Astrocyte (in vitro differentiated cells and primary cell): ENCODE measurements at places on chromosomes 5 and 9. TPM values are rescaled to one million over a fixed set of nuclear protein-coding genes. Genes with fewer than 3 reads are reported as not detected.
A peak's percentile ranks its signal among the peaks of the same experiment; 100 is the strongest.

DNA sequence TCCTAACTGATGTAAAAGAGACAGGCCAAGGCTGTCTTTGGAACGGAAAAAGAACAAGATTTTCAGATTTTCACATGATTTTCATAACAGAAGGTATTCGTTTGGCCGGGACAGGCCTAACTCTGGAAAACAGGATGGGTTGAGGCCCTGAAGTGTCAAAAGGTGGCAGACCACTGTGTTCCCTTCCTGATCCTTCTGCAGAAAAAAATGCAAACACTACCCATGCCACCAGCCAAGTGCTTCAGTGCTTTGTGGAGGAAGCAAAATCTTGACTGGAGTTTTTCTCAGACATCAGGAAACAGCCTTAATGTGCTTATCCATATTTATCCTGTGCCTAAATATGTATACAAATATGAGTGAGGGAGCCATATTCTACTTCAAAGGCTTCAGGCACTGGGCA, 113.5 kb upstream of the IL6ST start:
- H3K4me1 ChIP-seq, result peaks cover 6% of the 10 kb centered on the region
- no peak overlapping the region for H3K27ac ChIP-seq
- no peaks in the 10 kb centered on the region for H3K36me3 ChIP-seq
- no peak overlapping the region for H3K4me3 ChIP-seq

Gene CD14
- 0.16 and 0.34 TPM in 2 replicates for total RNA-seq

Gene GABRG2
- not detected in 2 replicates for total RNA-seq

Gene INSYN2B
- 0.10 and 0.36 TPM in 2 replicates for total RNA-seq

DNA sequence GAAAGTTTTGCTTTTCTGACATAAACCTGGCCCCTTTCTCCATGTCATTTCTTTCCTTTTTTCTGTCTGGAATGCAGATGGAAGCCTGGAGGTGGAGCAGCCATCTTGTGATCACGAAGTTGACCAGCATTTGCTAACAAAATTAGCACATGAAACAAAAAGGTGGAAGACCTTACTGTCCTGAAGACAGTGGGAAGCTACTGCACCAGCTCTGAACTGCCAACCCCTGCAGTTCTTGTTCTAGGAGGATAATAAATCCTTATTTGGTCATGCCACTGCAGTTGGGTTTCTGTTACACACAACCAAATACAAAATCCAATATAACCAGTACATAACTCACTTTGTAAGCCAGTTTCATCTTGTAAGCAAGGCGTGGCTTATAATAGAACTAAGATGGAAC, 249.4 kb upstream of the TBCA start:
- no peaks in the 10 kb centered on the region for H3K27me3 ChIP-seq
- H3K4me3 ChIP-seq, result no peak overlapping the region
- H3K4me1 ChIP-seq, result no peaks in the 10 kb centered on the region
- H3K36me3 ChIP-seq, result peaks cover 2% of the 10 kb centered on the region
- no peak for DNase-seq

Gene DOLPP1
- 14.9 and 17.9 TPM in 2 replicates for total RNA-seq

DNA sequence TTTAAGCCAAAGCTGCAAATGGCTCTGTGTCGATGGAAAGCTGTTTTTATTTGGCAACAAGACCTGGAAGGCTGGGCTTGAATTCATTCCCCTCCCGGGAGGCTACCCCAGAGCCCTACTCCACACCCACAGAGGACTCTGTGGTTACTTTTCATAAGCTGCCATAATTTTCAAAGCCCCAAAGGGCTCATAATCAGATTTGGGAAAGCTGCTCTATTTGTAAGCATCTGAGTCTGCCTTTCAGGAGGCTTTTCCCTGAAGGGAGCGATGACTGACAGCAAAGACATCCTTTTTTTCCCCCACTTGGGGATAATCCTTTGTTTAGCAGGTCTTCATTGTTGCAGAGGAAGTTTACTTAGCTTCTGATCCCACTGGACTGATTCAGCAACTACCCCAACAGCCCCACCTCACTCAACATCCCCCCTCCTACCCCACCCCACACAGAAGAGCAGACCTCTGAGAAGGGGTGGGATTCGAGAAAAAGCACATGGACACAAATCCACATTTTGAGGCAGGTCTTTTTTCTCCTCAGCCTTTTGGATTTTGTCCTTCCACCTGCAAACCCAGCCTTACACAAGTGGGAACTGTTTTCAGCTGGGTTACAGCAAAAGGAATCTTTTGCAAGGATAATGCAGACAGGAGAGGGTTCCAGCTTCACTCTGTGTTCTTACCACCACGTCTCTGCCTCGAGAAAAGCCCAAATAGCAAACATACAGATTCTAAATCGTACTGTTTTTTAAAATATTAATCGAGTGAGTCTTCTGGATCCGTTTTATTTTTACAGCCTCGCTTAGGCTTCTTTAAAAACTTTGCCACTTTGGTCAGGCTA, 244.4 kb upstream of the TUT7 start:
- no peaks in the 10 kb centered on the region for H3K36me3 ChIP-seq
- peaks cover 2% of the 10 kb centered on the region for H3K27me3 ChIP-seq
- no peak overlapping the region for H3K4me3 ChIP-seq
- peaks cover 7% of the 10 kb centered on the region for H3K4me1 ChIP-seq
- no peak for DNase-seq
- H3K27ac ChIP-seq, result no peak overlapping the region

Gene RNF208
- total RNA-seq, result 4.3 and 4.9 TPM in 2 replicates

Gene WDR38
- total RNA-seq, result not detected in 2 replicates

Gene SELENOP
- total RNA-seq, result 11.4 and 11.6 TPM in 2 replicates

DNA sequence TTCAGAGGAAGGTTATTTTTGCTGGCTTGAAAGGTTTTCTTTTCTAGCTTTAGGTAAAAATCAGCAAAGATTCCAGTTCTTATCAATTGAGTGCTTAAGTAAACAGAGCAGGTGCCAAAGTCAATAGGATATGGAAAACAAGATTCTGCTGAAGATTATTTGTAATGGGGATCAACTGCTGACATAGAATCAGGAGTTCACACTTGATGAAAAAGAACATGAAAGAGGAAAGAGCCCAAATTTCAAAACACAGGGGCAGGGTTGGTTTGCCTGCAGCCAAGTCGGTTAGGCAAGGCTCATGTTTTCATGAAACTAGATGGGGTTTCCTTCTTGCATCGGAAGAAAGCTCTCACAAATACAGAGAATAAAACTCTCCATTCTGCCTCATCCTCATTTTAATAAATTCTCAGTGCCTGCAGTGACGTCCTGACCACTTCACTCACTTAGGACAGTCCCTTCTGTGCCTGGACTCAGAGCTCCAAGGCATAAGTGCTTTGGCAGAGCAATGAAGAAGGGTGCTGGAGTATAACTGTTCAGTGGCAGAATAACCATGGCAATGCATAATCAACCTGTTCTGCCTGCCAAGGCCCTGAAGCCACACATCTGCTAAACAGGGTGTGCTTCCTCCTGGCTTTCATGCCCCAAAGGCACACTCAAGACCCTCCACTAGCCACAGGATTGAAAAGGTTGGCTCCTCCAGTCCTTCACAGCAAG, 179.6 kb downstream of the GNAQ start:
- no peak overlapping the region for H3K4me3 ChIP-seq
- no peak for DNase-seq
- H3K27me3 ChIP-seq, result no peaks in the 10 kb centered on the region

Gene TOR1A
- 65.3 and 67.4 TPM in 2 replicates for total RNA-seq

DNA sequence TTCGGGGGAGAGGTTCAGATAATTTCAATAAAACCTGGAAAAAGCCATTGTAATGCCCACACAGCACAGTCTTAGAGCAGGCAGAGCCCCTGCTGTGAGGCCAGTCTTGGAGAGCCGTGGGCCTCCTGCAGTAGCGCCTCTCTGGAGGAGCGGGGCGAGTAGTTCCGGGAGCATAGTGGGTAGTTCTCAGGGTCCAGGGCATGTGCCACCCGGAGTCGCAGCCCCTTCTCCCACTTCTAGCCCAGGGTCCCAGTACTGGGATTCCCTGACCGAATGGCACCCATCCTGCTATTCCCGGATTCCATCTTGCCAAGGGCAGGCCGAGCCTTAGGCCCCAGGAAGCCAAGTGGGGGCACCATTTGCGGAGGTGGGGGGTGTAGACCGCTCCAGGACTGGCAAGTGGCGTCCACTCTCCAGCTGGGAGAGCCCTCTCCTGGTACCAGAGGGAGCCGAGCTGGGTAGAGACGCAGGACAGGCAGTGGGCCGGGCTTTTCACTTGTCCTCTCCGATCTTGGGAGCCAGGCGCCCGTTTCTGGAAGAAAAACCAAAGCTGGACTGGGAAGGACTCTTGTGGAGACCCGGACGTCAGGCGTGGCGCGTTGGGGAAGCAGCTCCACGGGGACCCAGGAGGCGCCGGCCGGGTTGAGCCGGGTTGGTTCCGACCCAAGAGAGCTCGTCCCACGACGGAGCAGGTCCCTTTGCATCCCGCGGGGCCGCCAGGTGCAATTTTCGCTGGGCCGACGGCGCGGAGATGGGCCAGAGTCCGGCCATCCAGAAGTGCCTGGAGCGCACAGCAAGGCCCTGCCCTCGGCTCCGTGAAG, 12.1 kb downstream of the PROP1 start:
- H3K4me3 ChIP-seq, result no peak overlapping the region
- H3K27ac ChIP-seq, result no peak overlapping the region
- H3K36me3 ChIP-seq, result no peaks in the 10 kb centered on the region
- no peaks in the 10 kb centered on the region for H3K4me1 ChIP-seq
- DNase-seq, result no peak

- no peak for DNase-seq
- H3K36me3 ChIP-seq, result no peaks in the 10 kb centered on the region
- H3K27me3 ChIP-seq, result no peaks in the 10 kb centered on the region
- H3K4me3 ChIP-seq, result no peak overlapping the region
Observed at GRCh38 chr5:35440409-35440808, 177.3 kb upstream of the SPEF2 start.

Gene GAPT
- not detected in 2 replicates for total RNA-seq

GRCh38 chr5:134935711-134936602, 31.0 kb downstream of the PCBD2 start:
- H3K27ac ChIP-seq, result no peak overlapping the region
- no peaks in the 10 kb centered on the region for H3K27me3 ChIP-seq
- no peak for DNase-seq
- H3K4me3 ChIP-seq, result no peak overlapping the region

DNA sequence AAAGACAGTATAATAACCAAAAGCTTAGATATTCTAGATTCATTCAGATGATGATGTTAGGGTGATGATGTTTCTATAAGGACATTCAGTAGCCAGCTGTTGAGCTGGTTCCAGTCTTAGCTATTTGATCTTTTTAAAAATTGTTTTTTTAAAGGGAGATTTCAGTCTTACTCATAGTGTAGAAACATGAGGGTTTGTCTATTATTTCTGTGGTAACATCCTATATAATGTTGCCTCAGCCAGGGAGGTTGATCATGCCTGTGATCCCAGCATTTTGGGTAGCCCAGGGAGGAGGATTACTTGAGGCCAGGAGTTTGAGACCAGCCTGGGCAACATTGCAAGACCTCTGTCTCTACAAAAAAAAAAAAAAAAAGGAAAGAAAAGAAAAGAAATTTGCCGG, 167.8 kb downstream of the DOCK2 start:
- peaks cover 34% of the 10 kb centered on the region for H3K4me1 ChIP-seq
- H3K27ac ChIP-seq, result peak overlapping the region; percentile 88
- peak; percentile 56 for DNase-seq

DNA sequence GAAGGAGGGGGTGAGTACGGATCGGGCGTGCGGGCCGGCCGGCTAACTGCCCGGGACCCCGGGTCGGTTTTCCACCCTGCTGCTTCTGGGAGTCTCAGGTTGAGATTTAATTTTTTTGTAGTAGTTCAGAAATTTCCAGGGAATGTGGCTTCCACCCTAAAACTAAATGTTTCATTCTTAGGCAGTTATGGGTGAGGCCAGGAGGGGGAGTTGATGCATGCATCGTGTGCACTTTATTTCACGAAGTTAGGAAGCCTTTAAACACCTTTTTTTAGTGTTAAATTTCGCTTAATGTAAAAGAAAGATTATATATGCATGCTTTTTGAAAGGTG, 905 bp downstream of the CDK9 start:
- peak overlapping the region; percentile 81 for H3K4me3 ChIP-seq
- peaks cover 35% of the 10 kb centered on the region for H3K36me3 ChIP-seq
- H3K27me3 ChIP-seq, result no peaks in the 10 kb centered on the region
- DNase-seq, result no peak
- peaks cover 4% of the 10 kb centered on the region for H3K4me1 ChIP-seq

- peaks cover 7% of the 10 kb centered on the region for H3K27me3 ChIP-seq
Observed at GRCh38 chr5:61816585-61817450, 484.8 kb downstream of the ZSWIM6 start.

Gene ARID3C
- total RNA-seq, result 0.16 and 0.19 TPM in 2 replicates

Gene ANKRD55
- total RNA-seq, result not detected in 2 replicates

GRCh38 chr5:66436721-66437120, 159.5 kb upstream of the MAST4 start:
- H3K27me3 ChIP-seq, result no peaks in the 10 kb centered on the region
- no peak overlapping the region for H3K4me3 ChIP-seq
- no peak for DNase-seq
- H3K27ac ChIP-seq, result no peak overlapping the region

DNA sequence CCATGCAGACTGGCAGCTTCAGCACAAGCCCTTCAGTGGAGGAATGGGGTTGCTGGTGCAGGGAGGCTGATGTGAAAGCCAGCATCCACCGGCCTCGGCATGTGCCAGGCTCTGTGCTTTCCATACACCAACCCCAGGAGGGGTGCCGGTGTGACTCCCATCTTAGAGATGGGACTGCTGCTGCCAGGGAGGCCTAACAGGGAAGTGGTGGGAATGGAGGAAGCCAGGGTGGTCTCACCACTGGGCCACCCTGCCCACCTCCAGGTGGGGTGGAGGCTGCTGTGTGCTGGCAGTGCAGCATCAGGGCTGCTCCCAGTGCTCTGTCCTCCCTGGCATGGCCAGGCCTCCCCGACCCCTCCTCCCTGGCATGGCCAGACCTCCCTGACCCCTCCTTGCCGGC, 32.8 kb upstream of the PITX1 start:
- DNase-seq, result no peak
- H3K27ac ChIP-seq, result no peak overlapping the region
- H3K36me3 ChIP-seq, result no peaks in the 10 kb centered on the region
- peaks cover 11% of the 10 kb centered on the region for H3K27me3 ChIP-seq
- no peaks in the 10 kb centered on the region for H3K4me1 ChIP-seq

Gene PNPLA7
- total RNA-seq, result 2.6 and 2.9 TPM in 2 replicates

DNA sequence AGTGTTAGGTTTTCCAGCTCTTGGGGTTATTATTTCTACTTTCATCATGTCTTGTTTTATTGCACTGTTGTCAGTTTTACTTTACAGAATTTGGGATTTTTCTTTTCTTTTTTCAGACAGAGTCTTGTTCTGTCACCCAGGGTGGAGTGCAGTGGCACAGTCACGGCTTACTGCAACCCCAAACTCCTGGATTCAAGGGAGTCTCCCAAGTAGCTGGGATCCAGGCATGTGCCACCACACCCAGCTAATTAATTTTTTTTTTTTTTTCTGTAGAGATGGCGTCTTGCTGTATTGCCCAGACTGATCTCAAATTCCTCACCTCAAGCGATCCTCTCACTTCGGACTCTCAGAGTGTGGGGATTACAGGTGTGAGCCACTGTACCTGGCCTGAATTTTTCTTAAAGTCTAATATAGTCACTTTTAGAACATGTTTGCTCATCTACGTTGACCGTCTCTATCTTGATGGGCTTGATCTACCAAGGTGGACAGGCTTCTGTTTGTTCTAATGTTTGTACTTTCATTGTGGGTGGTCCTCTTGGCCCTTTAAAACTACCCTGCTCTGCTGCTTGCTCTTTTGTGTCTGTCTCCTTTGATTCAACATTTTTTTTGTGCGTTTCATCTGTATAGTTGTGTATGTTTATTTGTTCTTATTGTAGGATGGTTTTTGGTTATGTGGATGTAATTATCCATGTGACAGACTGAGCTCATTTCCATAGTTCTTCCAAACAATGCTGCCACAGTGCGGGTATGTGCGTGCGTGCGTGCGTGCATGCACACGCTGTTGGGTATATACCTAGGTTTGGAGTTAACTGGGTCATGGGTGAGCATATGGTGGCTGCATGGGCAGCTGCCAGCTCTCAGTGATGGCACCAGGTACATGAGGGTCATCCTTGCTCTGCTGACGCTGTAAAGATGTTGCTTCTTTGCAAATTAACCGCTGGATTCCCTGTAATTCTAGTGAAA, 18.1 kb downstream of the PRRC2B start:
- no peaks in the 10 kb centered on the region for H3K36me3 ChIP-seq
- no peak overlapping the region for H3K4me3 ChIP-seq
- no peak for DNase-seq
- no peak overlapping the region for H3K27ac ChIP-seq

Gene RALGDS
- 41.2 and 46.6 TPM in 2 replicates for total RNA-seq
